ENCODE measurements at places on chromosomes 7 and 10.

DNA sequence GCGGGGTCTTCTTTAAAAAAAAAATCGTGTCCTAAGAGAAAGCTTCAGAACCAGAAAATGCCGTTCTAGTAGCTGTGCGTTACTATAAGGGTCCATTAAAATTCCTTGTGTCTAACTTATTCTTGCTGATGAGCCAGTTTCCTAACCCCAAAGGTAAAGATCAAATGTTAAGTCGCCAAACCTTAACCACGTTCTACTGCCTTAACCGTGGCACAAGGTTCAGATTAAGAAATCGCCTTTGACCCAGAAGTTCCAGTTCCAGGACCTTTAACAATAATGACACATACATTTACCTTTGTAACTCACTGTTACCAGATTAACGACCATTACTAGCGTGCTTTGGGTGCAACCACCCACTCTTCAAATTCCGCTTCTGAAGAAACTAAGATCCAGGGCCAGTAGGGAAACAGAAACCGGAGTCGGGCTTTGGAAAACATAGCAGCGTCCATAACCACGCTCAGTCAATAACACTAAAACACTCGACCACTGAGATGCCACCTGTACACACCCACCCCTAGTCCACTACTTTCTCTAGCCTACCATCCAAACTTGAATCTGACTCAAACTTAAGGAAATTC is 620 bp downstream of the BET1 start:
- no peak for DNase-seq

DNA sequence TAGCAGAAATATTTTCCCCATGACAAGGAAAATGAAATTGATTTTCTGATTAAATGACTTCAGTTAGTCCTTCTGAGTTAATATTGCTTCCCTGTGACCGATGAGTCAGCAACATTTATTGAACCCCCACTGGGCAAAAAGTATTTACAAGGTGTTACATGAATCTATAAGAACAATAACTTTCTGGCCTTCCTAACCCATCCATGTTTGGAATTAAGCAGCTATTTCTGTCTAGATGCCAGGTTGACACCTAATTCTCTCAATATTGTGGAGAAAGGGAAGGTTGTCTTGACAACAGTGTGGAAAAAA is 112.9 kb upstream of the JAZF1 start:
- no peak for DNase-seq

GRCh38 chr7:155190688-155191087 is 107.0 kb upstream of the INSIG1 start:
- no peak for DNase-seq

DNA sequence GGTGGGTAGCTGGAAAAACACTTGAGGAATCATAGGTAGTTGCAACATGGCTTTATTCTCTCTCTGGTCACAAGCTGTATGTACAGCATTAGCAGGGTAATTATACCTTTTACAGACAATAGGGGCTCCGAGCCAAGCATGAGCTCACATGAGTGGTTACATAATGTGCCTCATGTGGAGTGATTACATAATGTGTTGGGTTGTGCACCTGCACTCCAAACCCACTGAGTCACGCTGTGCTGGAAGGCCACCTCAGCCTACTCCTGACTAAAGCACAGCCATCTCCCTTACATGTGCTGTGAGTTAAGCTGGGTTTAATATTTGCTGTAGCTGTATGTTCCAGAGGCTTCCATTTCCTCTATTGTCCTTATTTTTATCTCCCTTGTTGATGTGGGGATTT is 348.7 kb upstream of the SEMA3C start:
- DNase-seq, result no peak

DNA sequence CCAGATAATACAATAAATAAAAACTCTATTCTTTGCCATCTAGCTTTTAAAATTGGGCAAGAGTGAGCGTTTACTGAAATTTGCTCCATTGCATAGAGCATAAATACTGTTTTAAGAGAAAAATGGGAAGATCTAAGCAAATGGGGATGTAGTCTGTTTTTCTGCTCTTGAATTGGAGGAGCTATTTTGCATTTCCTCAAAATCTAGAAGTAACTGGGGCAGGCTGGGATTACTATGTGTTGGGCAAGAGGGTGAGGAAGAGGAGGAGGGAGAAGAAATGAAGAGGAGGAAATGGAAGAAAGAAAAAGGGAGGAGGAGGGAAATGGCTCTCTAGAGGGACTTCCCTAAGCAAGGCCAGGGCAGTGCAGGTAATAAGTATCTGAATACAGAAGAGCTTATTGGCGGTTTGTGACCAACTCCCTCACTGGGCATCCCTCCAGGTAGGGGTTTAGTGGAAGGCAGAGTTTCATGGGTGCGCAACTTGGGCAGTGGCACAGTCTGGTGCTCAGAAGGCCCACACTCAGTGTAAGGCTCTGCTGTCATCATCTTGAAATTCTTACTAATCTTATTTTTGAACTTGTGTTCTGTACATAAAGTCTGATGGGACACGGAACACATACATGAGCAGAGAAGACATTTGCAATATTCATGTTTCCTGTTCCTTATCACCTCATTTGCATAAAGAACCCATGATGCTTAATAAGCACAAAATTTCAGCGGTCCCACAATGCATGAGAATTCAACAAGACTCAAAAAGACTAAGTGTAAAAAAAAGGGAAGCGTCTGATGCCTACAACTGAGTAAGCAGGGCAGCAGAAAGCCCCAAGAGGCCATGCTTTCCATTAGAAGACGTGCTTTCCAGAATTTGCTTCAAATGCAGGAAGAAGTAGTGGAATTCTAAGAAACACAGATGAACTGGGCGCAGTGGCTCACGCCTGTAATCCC is 116.9 kb downstream of the EVX1 start:
- no peak for DNase-seq

Measured in NCI-H510A treated with DMSO at 0.1 percent for 48 hours (cell line).